ENCODE measurements at places on chromosomes 3 and 15.

DNA sequence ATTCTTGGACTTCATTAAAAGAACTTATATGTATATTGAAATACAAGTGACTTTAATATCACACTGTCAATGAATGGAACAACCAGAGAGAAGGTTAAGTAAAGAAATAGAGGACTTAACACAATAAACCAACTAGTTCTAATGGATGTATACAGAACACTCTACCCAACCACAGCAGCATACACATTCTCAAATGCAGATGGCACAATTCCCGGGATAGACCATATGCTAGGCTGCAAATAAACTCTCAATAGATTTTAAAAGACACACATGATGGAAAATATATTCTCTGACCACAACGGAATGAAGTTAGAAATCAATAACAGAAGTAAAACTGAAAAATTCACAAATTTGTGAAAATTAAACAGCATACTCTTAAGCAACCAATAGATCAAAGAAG is 214.3 kb upstream of the LINGO1 start:
- no peak for DNase-seq

- no peak for DNase-seq
Observed at GRCh38 chr15:71669688-71670087, 140.7 kb upstream of the NR2E3 start.

DNA sequence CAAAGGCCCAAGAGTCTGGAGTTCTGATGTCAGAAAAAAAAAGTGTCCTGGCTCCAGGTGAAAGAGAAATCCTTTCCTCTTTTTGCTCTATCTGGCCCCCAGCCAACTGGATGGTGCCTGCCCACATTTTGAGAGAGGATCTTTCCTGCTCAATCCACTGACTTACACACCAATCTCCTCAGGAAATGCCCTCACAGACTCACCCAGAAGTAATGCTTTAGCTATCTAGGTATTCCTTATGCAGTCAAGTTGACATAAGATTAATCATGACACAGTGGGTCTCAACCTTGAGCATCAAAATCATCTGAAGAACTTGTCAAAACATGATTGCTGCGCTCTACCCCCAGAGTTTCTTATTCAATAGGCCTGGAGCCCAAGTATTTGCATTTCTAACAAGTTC is 31.2 kb downstream of the STRIT1 start:
- DNase-seq: no peak

GRCh38 chr3:175059788-175060187 is 200.7 kb downstream of the NAALADL2 start:
- DNase-seq: no peak

GRCh38 chr3:11548721-11549131 is 95.0 kb downstream of the VGLL4 start:
- DNase-seq: no peak
